ENCODE measurements at places on chromosomes 2 and 18.

- no peak for DNase-seq
Observed at GRCh38 chr2:51031021-51031780, 731 bp downstream of the NRXN1 start.

- DNase-seq = no peak
Observed at GRCh38 chr2:95015261-95015912, 10.1 kb upstream of the MAL start.

DNA sequence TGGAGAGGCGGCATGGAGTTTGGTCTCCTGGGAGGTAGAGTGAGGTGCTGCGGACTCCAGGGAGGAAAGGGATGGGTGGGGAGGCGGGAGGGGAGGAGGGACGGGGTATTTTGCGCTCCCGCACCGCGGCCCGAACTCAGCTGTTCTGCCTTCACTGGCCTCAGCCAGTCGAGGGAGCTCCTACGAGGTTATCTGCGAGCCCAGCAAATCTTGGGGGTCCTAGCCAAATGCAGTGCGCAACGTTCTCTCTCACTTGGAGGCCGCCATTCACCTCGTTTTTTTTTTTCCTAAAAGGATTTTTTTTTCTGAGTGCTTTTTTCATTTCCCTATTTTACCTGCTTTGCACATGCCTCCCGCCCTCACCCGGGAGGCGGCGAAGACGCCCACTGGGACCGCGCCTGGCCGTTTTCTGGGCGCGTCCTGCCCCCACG, 877 bp upstream of the BCL2L11 start:
- no peak for DNase-seq

DNA sequence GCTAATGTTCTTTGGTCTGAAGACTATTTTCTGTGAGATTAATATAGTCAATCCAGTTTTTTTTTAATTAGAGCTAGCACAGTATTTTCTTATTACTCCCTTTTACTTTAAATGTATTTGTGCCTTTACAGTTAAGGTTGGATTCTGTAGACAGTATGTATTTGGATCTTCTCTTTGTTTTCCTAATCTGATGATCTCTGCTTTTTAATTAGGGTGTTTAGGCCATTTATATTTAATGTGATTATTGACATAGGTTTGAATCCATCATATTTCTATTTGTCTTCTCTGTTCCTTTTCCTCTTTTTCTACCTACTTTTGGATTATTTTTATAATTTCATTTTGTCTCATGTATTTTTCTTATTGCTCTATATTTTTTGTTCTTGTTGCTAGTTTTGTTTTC, 437.7 kb downstream of the CPS1 start:
- no peak for DNase-seq

DNA sequence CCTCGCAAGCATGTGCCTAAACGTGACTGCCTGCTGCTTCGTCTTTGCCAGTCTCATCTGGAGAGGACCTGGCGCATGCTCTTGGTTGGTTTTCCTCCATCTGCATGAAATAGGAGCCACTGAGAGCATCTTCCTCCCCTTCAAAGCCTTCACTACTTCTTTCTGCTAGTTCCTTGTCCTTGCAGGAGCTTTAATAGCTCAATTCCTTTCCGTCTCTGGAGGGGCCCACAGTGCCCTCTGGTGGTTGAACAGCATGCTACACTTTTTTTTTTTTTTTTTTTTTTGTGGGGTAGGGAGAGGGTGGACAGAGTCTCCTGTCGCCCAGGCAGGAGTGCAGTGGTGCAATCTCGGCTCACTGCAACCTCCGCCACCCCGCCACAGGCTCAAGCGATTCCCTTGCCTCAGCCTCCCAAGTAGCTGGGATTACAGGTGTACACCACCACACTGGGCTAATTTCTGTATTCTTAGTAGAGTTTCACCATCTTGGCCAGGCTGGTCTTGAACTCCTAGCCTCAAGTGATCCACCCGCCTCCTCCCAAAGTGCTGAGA, 59.6 kb downstream of the SP110 start:
- DNase-seq = no peak

DNA sequence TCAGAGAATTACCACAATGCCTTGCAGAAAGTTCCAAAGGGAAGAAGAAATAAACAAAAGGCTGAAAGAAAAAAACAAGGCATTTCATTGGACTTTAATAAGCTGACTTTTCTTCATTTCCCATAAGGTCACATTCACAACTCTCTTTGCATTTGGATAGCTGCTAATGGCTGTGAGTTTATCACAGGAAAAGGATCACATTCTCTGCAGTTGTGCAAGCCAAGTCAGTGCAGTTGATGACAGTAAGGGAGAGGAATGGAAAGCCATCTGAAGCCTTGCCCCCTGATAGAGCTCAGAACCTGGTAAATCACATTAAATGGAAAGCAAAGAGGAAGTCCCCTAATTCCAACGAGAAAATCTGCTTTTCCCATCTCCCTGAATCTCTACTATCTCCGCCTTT, 950.6 kb downstream of the CNTNAP5 start:
- no peak for DNase-seq

- no peak for DNase-seq
Observed at GRCh38 chr2:59868981-59869380, 684.5 kb downstream of the BCL11A start.

DNA sequence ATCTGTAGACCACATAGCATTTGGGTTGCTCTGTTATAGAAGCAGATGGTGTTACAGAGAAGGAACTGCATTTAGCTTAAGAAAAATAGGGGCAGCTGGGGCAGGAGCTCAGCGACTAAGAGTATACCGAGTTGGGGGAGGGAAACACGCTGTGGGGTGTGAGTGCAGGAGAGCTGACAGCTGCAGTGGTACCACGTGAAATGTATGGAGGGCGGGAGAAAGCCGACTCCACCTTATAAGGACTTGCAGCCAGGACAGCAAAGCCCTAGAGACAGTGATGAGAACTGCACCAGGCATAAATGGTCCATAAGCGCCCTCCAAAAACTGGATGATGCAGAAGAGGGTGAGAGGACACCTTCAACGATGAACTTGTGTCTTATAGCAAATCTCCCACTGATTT, 237.6 kb downstream of the PRKCE start:
- DNase-seq = peak; percentile 48

DNA sequence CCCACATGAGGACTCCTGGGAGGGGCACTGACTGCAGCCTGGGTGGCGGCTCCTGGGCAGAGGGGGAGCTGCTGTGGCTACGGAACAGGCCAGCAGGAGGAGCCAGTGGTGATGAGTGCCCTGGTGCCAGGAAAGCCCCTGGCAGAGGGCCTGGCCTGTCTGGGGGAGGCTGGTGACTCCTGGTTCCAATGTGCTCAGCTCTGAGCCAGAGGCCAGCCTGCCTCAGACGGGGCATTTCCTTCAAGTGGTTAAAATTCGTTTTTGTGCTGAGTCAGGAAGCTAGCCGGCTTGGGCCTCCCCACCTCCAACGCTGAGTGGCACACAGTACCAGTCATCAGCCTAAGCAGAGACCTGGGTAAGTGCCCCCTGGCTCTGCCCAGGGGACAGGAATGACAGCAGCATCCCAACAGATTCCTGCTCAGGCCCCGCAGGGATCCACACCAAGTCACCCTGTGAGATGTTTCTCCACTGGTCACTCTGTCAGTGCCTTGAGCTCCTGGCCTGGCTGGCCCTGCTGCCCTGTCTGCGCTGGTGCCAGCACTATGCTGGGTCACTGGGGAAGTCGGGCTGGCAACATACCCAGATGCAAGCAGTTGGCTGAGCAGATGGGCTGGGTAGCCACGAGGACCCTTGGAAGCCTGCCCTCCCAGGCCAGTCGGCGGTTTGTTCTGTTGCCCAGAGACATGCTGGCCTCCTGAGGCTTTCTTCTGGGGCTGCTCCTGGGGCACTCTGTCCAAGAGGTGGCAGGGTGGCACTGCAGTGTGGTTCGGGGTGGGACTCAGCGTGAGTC, 7.1 kb upstream of the KLF11 start:
- DNase-seq = no peak
